Stimulated activated naive CD8-positive, alpha-beta T cell treated with anti-CD3 and anti-CD28 coated beads, Interleukin-15, Interleukin-2, amounts not matched to agents 100 U/mL and 50 U/mL, for 24 hours (primary cell): ENCODE measurements at places on chromosomes 2 and 18.
A peak's percentile ranks its signal among the peaks of the same experiment; 100 is the strongest.

- DNase-seq, result no peak
These were observed 256.2 kb upstream of the CDH20 start for GRCh38 chr18:61076986-61077385.

GRCh38 chr2:46461709-46462171 lies 17.6 kb upstream of the TMEM247 start:
- no peak for DNase-seq

DNA sequence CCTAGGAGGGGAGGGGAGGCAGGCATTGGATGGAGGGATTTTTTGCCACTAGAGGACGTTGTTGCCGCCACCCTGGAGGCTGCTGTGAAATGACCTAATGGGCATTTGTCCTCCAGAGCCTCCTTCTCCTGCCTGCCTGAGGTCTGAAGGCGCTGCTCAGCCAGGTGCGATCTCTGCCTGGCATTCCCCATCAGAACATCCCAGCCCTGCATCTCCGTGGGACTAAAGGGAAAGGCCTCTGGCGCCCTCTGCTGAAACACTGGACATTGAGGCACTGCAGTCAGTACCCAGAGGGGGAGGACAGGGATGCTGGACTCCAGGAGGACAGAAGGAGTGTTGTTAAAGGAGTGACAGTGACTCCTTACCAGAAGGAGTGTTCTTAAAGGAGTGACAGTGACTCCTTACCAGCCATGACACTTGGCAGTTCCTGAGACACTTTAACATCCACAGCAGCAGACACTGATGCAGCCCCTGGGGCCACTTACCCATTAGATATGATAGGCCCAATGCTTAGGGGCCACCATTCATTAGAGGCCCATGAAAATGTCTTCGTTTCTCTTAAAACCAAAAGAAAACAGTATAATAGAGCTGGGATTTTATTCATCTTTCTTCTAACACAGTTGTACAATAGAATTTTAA lies 17.0 kb downstream of the THNSL2 start:
- DNase-seq, result peak; percentile 52

GRCh38 chr2:94977826-94978225 lies 47.7 kb upstream of the MAL start:
- no peak for DNase-seq

DNA sequence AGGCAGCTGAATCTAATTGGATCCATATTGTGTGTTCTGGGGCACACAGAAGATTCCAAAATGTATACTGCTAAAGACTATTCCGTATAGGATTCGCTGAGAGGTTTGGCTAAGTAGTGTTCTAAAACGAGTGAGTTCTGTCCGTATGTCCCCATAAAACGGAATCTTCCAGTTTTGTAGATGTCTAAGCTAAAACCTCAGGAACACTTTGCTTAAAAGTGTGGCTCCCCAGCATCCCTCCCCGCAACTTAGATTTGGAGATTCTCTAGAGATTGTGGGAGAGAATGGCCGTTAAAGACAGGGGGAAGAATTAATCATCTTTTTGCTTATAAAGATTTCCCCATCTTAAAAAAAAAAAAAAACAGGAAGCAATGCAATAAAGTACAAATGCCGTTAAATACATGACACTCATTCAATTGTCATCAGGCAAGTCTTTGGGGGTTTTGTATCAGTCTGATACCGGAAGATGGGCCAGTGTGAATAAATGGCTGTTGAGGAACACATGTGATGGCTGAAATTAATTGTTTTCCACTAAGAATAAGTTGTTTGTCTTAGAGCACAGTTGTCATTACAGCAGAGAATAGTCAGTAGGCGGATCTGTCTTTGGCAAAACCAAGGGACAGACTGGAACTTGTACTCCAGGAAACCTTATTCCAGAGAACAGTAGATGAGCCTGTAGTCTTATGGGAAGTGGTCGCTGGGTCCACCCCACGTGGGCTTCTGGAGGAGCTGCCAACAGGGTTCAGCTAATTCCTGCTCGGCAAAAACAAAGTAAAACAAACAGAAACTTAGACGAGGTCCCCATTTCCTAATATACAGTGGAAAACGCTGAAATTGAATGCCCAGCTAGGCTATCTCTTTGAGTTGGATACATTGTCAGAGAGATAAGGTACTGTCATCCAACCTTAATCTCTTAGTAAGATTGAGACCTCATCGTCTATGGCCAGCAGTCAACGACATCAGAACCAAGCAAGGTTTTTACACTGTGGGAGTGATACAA lies 1.7 kb downstream of the EMILIN2 start:
- DNase-seq, result no peak

GRCh38 chr2:172080641-172081220 lies 4.6 kb upstream of the DLX1 start:
- DNase-seq, result no peak

- no peak for DNase-seq
These were observed 368.6 kb upstream of the TFPI start for GRCh38 chr2:187922846-187923245.

- DNase-seq, result no peak
These were observed 30.0 kb upstream of the MYO1B start for GRCh38 chr2:191215230-191215629.

- DNase-seq, result peak; percentile 56
These were observed 6.5 kb downstream of the SPR start for GRCh38 chr2:72893594-72894319.

DNA sequence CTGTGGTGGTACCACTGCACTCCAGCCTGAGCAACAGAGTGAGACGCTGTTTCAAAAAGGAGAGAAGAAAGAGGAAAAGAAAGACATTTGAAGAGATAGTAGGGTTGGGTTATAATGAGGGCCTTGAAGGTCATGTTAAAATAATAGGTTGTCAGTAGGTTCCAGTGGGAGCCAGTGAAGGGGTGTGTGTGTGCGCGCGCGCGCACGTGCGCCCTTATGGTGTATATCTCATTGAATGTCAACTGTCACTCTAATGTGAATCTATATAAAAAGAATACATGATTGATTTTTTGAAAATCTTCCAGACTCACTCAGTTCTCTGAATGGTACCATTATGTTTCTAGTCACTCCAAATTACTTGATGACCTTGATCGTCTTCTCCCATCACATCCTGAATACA lies 9.1 kb downstream of the ZCCHC2 start:
- DNase-seq, result no peak

GRCh38 chr2:96157649-96158553 lies 12.7 kb upstream of the DUSP2 start:
- DNase-seq, result peak; percentile 97

DNA sequence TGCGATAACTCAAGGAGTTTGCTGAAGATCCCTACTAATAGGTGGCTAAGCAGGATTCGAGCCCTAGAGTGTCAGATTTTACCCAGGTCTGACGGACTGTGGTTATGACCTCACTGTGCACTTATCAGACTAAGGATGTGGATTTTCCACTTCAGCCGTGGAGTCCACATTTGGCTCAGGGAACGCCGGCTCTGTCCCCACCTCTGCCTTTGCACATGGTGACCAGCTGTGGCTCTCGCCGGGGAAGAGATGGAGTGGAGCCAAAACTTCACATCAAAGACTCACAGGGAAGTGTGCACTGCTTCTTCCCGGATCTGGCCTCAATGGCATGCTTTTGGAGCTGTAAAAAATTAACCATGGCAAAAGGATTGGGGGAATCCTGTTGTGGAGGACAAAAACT lies 249.3 kb upstream of the APCDD1 start:
- DNase-seq, result no peak

DNA sequence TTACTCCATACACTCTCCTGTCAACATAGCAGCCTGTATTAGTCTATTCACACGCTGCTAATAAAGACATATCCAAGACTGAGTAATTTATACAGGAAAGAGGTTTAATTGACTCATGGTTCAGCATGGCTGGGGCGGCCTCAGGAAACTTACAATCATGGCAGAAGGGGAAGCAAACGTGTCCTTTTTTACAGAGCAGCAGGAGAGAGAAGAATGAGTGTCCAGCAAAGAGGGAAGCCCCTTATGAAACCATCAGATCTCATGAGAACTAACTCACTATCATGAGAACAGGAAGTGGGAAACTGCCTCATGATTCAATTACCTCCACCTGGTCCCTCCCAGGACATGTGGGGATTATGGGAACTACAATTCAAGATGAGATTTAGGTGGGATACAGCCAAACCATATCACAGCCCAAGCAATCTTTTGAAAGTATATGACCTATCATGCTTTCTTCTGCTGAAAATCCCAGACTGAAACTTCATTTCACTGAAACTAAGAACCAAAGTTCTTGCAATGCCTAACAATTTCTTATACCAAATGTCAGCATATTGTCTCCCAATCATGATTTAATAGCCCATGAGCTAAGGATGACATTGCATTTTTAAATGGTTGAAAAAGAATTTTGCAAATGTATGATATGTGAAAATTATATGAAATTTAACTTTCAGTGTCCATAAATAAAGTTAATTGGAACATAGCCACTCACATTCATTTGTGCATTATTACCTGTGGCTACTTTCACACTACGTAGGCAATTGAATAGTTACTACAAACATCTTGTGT lies 686.8 kb upstream of the ZEB2 start:
- no peak for DNase-seq

DNA sequence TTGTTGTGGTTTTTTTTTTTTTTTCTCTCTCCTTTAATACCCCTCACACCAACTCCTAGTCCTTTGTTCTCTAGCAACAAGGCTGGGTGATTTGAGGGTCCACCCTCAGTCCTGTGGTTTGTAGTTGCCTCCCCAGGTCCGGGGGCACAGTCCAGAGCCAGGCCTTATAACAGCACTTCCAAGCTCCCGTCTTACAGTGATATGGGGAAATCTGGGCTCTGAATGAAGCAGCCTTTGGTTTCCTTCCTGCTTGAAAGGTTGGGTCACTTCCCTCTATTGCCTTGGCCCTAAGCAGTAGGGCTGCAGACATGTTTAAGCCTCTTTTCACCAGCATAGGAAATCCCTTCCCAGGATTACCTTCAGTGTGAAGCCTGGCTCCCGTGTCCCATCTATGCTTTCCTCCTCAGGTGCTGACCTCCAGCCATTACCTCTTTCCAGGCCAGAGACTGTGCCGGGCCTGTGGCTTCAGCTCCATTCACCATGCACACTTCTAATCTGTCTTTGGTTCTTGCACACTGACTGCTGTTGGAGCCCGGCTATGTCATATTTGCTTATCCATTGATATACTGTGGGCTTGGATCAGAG lies 21.2 kb upstream of the NTSR2 start:
- DNase-seq, result no peak

DNA sequence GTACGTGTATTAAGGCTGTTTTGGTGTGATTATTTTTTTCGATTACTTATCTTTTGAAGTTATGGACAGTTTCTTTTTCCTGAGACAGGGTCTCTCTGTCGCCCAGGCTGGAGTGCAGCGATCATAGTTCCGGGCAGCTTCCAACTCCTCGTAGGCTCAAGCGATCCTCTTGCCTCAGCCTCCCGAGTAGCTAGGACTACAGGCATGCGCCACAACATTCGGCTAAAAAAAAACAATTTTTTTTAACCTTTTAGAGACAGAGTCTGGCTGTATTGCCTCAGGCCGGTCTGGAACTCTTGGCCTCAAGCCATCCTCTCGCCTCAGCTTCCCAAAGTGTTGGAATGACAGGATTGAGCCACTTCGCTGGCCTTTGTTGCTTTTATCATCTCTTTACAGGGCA lies 945 bp downstream of the HAT1 start:
- DNase-seq, result no peak

DNA sequence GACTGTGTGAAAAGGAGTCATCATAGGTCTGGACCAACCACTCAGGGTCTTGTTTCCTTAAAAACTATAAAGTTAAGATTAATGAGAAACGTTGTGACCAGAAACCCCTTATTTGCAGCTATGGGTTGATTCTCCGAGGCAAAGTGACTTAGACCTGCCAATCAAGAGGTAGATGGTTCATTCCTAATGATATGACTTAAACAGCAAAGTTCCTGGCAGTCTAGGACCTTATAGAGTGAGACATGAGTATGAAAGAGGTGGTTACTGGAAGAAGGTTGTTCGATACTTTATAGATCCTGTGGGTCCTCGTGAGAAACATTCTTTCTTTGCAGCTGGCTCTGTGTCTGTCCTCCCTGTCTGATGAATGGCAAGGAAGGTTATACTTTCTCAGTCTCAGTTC lies 8.0 kb downstream of the SFXN5 start:
- no peak for DNase-seq

- DNase-seq, result no peak
These were observed 30.2 kb downstream of the INSIG2 start for GRCh38 chr2:118118479-118118878.

DNA sequence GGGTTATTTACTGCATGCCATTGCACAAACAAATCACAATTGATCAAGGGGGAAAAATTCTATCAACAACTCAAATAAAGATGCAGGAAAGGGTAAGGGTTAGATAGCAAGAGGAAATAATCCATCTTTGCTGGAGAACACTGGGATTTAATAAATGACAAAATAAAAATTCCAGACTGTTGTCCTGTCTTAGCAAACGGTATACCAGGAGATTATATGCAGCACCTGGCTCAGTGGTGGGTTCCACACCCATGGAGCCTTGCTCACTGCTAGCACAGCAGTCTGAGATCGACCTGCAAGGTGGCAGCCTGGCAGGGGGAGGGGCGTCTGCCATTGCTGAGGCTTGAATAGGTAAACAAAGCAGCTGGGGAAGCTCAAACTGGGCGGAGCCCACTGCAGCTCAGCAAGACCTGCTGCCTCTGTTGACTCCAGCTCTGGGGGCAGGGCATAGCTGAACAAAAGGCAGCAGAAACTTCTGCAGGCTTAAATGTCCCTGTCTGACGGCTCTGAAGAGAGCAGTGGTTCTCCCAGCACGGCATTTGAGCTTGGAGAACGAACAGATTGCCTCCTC lies 296.5 kb upstream of the THSD7B start:
- DNase-seq, result no peak

- no peak for DNase-seq
These were observed 38.8 kb upstream of the SMAD7 start for GRCh38 chr18:48989304-48990303.

GRCh38 chr2:11077411-11077810 lies 77.9 kb upstream of the SLC66A3 start:
- DNase-seq, result no peak

- DNase-seq, result no peak
These were observed 9.5 kb downstream of the ITGA6 start for GRCh38 chr2:172436889-172437288.

GRCh38 chr2:40403233-40403836 lies 48.6 kb downstream of the SLC8A1 start:
- no peak for DNase-seq

- no peak for DNase-seq
These were observed 30.9 kb upstream of the IL37 start for GRCh38 chr2:112880091-112880531.

DNA sequence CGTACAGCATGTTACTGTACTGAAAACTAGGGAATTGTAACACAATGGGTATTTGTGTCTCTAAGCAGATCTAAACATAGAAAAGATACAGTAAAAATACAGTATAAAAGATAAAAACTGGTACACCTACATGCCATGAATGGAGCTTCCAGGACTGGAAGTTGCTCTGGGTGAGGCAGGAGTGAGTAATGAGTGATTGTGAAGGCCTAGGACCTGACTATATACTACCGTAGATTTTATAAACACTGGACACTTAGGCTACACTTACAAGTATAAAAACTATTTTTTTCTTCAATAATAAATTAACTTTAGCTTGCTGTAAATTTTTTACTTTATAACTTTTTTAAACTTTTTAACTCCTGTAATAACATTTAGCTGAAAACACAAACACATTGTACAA lies 324.4 kb upstream of the TNP1 start:
- no peak for DNase-seq

- DNase-seq, result no peak
These were observed 130.6 kb downstream of the FMNL2 start for GRCh38 chr2:152465541-152465940.

GRCh38 chr2:9331704-9332103 lies 91.6 kb downstream of the ITGB1BP1 start:
- no peak for DNase-seq
